ENCODE measurements at places on chromosomes 5 and 9.
A peak's percentile ranks its signal among the peaks of the same experiment; 100 is the strongest.

- DNase-seq, result no peak
Observed at GRCh38 chr5:54915466-54916027, 69.8 kb downstream of the ESM1 start.

GRCh38 chr5:117133198-117133597, 558.6 kb upstream of the SEMA6A start:
- no peak for DNase-seq

GRCh38 chr5:54415896-54416601, 39.5 kb upstream of the HSPB3 start:
- no peak for DNase-seq

- no peak for DNase-seq
Observed at GRCh38 chr5:122701640-122702523, 73.0 kb upstream of the SNX2 start.

DNA sequence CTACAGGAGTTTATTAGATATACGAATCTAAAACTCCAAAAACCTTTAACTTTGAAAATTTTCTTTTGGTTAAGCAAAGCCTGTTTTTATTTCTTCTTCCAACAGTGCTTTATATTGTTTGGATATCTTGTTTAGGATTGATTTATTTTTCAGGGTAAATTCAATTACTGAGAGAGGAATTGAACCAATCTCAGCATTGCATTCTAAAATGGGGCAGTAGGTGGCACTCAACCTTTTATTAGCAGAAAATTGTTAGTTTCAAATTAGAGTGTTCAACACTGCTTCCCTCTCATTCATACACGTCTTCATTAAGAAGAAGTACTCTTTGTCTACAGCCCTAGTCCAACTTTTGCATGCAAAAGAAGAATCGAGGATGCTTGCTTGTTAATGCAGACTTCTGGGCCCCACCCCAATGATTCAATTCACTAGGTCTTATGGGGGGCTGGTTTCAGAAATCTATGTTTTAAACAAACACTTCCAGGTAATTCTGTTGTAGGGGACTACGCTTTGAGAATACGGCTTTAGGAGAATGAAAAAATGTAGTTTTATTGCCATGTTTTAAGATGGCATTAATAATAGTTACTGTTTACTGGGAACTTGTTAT, 26.6 kb downstream of the MRPL22 start:
- DNase-seq, result no peak

DNA sequence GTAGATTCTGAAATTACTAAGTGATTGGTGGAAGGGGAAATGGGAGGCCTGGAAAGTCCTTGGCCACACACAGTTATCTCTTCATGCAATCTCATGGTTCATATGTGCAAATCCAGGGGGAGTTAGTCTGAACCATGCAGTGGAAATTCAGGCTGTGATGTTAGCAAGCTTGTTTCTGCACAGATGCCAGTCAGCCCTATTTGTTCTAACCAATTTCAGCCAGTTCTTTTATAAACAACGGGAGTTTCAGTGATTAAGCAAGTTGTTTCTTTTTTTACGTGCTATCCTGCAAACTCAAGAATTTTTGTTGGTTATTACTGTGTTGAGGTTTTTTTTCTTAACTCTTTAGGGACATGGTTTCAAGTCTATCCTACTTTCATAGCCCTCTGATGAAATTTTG, 298.0 kb downstream of the FER start:
- no peak for DNase-seq

DNA sequence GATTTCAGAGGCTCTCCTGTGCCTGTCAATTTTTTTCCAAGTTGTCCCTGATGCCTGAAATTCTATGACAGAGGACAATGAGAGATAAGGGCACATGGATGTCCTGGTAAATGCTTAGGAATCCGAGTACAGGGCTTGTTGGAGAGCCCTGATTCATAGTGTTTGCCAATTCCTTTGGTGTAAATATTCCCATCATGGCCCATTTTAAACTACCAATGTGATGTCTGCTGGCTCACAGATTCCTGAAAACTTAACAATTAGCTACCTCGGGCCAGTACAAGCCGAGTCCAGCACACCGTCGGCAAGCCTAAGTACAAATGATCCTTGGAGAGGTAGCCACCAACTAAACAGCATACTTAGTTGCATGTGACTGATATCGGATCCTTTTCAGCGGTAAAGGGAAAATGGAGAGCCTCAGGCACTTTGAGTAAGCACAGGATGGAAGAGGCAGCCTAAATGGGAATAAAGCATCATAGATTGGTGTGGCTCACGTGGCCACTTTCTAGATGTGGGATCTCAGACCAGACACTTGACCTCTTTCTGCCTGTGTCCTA, 3.6 kb downstream of the ITK start:
- DNase-seq, result no peak

- no peak for DNase-seq
Observed at GRCh38 chr5:41524174-41524573, 13.8 kb upstream of the PLCXD3 start.

- no peak for DNase-seq
Observed at GRCh38 chr9:5554254-5554653, 43.9 kb downstream of the PDCD1LG2 start.

DNA sequence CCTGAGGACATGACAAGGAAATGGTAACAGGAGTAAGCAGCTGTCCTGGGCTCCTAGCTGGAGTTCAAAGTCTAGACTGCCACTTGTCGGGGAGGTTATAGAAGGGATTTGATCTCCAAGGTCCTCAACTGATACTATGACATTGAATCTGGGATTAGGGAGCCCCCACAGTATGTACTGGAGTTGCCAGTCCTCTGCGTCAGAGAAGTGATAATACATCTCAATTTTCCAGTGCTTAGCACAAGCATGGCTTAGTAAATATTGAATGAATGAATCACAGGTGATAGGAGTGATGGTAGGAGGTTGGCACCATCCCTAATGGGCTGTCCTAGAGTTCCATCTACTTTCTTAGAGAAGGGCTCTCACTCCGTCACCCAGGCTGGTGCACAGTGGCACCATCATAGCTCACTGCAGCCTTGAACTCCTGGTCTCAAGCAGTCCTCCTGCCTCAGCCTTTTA, 6.2 kb upstream of the TPM2 start:
- no peak for DNase-seq

DNA sequence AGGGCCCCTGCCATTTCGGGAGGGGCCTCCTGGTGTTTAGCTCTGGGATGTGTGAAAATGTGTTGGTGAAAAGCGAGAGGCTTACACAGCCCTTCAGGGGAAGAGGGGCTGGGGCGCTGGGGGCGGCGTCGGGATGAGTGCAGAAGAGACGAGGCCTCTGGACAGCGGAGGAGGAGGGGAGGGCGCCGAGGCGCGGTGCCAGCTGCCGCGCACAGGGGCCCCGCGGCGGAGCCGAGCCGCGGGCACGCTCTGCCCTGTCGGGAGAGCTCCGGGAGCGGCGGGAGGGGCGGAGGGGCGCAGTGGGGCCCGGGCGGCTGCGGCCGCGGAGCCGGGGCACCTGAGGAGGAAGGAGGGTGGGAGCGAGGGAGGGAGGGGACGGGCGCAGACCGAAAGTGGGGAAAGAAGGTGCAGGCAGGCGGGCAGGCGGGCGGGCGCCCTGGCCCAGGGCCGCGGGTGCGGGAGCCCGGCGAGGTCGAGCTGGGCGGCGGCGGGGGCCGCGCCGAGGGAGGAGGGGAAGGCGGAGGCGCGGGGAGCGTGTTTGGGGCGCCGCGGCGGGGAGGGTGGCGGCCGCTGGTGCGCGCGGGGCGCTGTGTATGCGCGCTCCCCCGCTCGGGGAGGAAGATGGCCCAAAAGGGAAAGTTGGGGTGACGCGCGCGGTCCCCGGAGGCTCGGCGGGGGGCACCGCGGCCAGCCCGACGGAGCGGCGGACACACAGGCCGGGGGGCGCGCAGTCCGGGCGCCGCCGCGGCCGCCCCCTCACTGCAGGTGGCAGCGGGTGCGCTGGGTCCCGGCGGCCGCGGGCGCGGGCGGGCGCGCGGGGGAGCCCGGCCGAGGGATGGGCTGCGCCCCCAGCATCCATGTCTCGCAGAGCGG, at the start of gene PDE8B:
TSS of gene PDE8B (plus strand) at position 590 of the 873 bp plus-strand sequence. CDS start at position 836, 246 bp downstream.
- peak; percentile 14 for DNase-seq

DNA sequence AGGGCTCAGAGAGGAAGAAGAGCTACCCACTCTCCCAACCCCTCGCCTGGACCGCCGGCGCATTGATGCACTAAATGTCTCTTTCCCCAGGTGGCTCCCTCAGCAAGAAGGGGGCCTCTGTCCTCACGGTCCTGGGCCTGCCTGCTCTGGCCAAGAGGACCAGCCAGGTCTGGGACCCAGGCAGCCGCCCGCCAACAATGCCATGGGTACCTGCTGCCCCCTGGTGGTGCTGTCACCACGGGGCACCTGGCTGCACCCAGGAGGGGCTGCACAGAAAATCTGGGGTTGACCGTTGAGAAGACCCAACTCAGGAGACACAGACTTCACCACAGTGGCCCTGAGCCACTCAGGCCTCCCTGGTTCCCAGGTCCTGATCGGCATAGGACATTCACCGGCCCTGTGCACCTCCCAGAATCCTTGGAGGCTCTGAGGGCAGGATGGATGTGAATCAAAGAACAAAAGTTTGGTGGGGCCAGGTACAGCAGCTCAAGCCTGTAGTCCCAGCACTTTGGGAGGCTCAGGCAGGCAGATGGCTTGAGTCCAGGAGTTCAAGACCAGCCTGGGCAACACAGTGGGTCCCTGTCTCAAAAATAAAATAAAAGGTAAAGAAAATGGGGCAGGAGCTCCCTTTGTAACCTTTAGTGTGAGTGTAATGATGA, 2.4 kb upstream of the VAV2 start:
- peak; percentile 73 for DNase-seq

DNA sequence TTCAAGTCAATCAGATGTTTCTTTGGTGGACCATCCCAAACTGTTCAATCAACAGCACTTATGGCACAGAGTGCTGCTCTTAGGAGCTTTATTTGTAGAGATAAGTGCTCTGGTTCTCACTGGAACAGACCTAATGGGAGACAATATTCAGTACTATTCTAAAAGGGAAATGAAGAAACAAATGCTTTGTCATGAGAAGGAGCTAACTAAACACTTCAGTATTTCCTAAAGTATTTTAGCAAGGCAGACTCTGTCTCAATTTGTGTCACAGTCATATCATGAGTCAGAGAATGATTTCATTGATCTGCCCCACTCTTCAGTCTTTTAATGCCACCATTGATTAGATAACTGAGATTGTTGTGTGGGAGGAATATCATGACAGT, 175.3 kb downstream of the SLF1 start:
- no peak for DNase-seq

DNA sequence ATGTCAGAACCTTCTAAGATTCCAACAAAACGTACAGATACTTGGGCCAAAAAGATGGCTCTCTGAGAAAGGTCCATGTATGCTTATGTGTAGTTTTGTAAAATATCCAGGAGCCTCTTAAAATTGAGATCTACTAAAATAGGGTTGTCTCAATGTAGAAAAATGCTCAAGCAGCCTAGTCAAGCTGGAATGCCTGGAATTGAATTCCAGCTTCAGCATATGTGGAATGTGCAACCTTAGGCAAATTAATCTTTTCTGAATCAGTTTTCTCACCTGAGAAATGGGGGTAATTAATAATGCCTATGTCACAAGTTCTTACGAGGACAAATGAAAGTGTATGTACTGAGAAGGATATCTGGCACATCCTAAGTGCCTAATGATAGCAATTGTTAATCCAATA, 662.4 kb downstream of the DTWD2 start:
- no peak for DNase-seq

GRCh38 chr5:52007230-52007858, 624.1 kb downstream of the ISL1 start:
- no peak for DNase-seq

DNA sequence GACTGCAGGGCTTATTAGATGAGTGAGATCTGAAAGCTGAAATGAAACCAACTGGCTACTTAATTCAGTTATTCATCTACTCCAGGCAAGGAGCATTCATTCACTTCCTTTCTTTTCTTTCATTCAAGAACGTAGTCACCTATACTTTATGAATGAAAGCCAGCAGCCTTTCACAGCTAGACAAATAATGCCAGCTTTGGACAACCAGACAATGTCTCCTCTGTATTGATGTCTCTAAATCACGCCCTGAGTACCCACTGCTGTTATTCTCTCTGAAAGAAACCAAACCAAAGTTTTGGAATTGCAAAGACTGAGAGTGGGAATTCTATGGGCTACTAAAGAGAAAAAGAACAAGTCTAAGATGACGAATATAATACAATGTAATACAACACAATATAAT, 121.2 kb upstream of the PTPN3 start:
- no peak for DNase-seq

DNA sequence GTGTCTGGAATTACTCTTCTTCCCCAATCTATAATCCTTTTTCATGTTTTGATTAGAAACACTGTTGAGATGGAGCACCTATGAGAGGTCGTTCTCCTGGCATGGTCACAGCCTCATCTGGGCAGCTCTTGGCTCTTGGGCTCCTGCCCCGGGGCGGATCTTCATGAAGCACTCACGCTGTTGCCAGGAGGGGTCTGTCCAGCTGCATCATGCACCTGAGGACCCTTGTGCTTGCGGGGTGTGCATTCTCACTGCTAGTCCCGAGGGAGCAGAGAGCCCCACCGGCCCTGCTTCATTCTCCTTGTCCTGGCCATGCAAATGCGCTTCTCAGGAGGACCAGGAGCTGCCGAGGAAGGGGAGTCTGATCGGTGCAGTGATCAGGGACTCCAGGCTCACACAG, 117.6 kb upstream of the S1PR3 start:
- no peak for DNase-seq

DNA sequence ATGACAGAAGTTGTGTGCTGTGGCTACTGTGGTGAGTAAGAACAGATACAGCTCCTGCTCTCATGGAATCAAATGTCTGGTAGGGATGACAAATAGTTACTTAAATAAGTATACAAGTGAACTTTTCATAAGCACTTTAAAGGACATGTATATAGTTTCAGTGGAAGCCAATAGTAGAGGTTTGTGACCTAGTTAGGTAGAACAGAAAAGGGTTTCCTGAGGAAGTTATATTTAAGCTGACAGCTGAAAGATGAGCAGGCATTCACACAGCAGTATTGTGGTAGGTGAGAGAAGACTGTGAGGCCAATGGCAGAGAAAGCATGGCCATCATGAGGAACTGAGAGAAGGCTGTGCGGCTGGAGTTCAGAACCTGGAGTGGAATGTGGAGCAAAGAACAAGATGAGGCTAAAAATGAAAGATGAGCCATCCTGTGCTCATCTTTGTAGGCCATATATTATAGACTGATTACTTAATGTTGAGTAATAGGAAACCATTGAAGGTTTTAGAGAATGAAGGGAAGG, 15.4 kb downstream of the FAM174A start:
- no peak for DNase-seq

DNA sequence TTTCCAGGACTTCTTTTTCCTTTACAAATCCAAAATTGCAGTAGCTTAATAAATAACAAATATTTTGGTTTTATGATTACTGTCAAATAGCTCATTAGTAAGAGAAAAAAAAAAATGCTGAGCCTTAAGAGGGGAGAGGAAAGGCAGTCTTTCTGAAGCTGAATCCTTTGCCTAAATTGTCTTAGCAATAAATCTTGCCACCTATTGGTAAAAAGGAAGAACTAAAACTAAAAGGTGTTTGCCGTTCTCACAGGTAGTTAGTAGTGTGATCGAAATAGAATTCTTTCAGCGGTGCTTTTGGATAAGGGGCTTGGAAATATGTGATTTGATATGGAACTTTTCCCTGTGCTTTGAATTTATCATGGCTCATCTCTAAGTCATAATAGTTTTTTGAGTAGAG, 31.2 kb downstream of the PIK3R1 start:
- no peak for DNase-seq

- no peak for DNase-seq
Observed at GRCh38 chr9:33431420-33431819, 16.0 kb downstream of the AQP3 start.

- no peak for DNase-seq
Observed at GRCh38 chr9:98830554-98830953, 23.1 kb downstream of the GALNT12 start.

GRCh38 chr9:72954431-72955125, 1.7 kb upstream of the ALDH1A1 start:
- DNase-seq, result no peak

- no peak for DNase-seq
Observed at GRCh38 chr5:76821136-76821535, 2.3 kb downstream of the F2RL1 start.
